ENCODE measurements at places on chromosomes 4 and X.

DNA sequence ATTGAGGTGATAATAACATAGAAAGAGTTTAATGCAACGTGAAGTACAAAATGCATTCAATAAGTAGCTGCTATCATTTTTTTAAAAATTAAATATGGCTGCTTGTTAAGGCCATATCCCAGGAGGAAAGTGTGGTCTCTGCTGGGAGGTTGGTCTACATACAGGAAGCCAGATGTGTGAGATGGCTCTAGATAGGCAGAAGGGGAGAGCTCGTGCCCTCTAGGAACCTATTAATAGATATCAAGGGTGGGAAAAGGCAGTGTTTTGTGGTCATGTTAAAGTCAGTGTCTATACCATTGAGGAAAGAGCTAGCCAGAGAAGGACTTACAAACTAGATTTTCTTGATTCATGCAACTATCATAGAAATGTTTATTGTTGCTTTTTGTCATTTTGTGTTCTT, 140.5 kb downstream of the KLHL8 start:
- DNase-seq, result no peak

- no peak for DNase-seq
Measured at GRCh38 chrX:11420851-11421250, 127.6 kb downstream of the AMELX start.

DNA sequence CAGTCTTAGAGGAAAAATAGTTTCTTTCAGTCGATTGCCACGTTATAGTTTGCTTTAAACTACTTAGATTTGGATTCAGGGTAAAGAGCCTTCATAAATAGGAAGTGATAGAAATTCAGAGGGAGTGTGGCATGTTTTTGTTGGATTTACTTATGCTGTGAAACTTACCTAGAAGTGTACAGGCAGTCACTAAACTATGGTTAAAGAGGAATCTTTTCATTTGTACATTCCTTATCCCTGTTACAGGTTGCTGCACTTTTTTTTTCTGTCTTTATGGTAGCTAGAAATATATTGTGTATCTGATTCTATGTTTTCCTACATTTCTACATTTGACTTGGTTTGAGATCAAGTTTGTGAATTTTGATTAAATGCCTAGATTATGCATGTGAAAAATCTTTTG, 19.1 kb downstream of the WWC2 start:
- DNase-seq, result no peak

GRCh38 chrX:125507119-125507518, 187.4 kb downstream of the TEX13C start:
- no peak for DNase-seq

- DNase-seq, result no peak
Measured at GRCh38 chr4:56626963-56627362, 54.1 kb downstream of the HOPX start.

DNA sequence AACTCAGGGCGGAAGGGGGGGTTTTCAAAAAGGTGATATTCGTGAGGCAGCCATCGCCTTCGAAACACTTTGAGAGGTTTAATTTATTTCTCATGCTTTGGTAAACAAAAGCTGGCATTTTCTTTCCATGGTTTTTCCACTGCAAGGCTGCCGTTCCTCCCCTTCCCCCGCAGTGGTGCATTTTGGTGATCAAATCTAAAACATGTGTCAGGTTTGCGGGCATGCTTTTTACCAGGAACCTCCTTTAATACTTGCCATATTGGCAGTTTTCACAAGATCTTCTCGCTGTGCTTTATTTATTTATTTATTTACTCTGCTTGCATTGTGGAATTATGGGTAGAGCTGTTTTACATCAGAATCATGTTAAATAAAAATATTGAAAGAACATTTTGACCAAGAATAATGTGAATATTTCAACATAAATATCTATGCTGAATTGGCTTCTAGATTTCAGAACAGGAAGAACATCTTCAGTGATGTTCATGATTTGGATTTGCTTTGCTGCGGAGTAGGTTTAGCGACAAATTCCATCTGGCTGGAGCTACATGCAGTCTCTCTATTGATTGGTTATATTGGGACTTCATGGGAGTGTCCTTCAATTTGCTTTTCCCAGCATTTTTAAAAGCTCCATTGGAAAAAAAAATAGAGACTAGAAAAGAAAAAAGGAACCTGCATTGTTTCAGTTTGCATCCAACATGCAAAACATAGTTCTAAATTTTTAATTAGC, 54.4 kb downstream of the STOX2 start:
- no peak for DNase-seq

DNA sequence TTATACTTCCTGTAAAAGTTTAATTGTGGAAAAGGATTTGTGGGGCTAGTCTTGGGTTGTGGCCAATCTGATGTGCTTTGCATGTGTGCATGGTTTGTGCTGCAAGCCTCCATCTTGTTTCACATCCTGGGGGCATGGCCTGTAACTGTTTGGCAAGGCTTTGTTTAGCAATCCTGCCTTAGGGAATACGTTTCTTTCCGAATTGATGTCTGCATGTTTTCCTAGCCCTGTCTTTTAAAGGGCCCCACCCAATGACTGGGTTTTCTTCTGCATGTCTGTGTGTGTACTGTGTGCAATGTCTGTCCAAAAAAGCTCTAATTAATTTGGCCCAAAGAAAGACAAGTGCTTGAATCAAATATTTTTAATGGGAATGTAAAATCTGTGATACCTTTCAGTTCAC, 74.6 kb upstream of the MID1IP1 start:
- no peak for DNase-seq

GRCh38 chr4:132955146-132955545, 193.9 kb upstream of the PCDH10 start:
- no peak for DNase-seq

DNA sequence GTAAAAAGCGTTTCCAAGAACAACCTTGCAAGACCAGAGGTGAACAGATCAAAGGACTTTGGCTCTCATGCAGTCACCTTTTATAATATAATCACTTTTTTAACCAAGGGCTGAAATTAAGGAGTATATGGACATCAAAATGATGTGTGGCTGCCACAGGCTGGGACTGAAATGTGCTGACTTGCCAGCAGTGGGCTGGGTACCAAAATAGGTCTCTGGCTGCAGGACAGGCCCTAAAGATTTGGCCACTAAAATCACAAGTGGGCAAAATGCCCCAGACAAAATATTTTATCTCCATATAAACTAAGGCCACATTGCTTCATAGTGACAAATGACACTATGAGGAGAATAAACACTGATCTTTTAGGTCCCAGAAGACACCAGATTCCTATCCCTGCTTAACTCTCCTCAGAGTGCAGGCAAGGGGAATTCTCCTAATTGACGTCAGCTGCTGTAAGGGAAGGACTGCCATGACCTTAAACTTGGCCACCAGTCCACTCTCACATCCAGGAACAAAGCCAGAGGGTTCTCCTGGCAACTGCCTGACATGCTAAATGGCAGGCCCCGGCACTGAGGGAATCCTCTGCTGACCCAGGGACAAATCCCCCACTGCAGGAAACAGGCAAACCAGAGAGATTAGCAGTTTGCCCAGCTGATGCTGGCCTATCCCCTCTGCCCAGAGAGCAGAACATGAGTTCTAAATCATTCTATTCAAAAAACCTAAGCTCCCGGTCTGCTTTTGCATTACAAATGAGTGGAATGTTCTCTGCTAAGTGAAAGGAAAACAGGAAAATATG, 155.8 kb downstream of the PPP3CA start:
- DNase-seq, result peak; percentile 96

DNA sequence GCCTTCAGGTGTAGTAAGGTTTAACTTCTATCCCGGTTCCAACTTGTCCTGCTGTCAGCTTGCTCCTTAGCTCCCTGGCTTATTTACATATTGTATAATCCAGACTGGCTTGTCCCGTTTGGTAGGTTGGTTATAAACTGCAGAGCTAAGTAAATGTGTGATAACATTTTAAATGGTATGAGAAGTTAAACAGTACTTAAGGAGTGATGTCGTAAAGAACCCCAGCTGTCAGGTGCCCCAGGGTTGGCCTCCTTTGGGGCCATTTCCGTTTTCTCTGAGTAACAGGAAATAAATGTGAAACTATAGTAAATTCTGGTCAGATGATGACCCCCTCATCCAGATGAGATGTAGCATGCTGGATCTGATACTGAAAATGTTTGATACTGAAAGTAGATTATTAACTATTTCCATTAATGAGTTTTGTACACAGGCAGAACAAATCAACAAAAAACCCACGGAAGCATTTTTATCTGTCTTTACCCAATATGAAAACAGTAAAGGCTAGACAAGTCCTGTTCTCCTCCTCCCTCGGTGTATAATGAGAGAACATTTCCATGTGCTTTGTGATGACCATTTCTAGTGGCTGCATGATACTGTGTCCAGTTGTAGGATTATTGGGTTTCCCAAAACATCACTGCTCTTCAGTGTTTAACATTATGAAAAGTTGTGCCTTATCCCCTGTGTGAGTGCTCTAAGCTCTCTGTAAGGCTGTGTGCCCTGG, 22.4 kb downstream of the GAB1 start:
- DNase-seq, result peak; percentile 78

DNA sequence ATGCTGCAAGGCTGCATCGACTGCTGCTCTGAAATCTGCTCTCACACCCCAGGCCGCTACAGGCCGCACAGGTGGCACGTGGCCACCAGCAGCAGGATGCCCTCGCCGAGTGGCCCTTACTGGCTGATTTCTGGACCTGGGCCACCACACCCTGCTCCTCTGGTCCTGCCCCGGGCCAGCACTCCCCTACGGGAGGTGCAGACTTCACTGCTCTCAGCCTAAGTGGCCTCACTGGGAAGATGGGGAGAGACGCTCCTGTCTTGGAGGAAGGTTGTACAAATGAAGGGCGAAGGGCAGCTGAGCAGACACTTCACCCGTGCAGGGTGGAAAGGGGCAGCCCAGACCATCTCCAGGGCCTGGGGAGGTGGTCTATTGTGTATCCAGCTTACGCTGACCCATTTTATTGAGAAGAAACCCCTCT, 72.5 kb downstream of the ACOX3 start:
- no peak for DNase-seq

- no peak for DNase-seq
Measured at GRCh38 chr4:6154875-6155274, 45.5 kb downstream of the JAKMIP1 start.

- DNase-seq, result no peak
Measured at GRCh38 chr4:14125375-14126129, 498.0 kb upstream of the BOD1L1 start.

DNA sequence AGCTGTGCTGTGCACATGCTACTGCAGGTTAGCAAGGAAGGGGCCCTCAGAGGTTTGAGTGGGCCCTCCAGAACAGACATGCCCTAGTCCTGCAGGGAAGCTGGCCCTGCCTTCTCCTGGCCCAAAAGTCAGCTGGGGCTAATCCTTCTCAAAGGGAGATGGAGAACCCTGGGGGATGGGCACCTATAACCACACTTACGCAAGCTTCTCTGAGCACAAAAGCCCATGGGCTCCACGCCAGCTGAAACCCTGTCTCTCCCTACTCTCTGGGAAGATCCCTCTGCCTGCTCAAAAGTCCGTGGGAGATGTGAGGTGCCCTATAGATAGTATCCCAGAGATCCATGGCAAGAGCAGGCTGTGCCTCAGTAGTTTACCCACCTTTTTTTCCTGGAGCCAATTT, 58.9 kb upstream of the DKK2 start:
- no peak for DNase-seq

- no peak for DNase-seq
Measured at GRCh38 chrX:68532831-68533533, 34.1 kb downstream of the YIPF6 start.

DNA sequence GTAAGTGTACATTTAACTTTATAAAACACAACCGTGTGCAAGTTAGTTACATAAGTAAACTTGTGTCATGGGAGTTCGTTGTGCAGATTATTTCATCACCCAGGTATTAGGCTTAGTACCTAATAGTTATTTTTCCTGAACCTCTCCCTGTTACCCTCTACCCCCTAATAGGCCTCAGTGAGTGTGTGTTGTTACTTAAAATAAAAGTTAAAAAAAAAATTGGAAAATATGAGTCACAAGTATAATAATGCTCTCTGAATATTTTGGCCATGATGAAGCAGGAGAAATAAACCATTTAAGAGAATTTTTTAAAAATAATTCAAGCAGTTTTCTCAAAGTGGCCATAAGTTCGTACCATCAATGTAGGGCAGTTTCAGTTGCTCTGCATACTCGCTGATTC, 105.1 kb upstream of the GRID2 start:
- no peak for DNase-seq

- DNase-seq, result no peak
Measured at GRCh38 chrX:68851082-68851481, 22.3 kb downstream of the EFNB1 start.

- DNase-seq, result no peak
Measured at GRCh38 chr4:84529169-84529751, 30.2 kb upstream of the NKX6-1 start.

DNA sequence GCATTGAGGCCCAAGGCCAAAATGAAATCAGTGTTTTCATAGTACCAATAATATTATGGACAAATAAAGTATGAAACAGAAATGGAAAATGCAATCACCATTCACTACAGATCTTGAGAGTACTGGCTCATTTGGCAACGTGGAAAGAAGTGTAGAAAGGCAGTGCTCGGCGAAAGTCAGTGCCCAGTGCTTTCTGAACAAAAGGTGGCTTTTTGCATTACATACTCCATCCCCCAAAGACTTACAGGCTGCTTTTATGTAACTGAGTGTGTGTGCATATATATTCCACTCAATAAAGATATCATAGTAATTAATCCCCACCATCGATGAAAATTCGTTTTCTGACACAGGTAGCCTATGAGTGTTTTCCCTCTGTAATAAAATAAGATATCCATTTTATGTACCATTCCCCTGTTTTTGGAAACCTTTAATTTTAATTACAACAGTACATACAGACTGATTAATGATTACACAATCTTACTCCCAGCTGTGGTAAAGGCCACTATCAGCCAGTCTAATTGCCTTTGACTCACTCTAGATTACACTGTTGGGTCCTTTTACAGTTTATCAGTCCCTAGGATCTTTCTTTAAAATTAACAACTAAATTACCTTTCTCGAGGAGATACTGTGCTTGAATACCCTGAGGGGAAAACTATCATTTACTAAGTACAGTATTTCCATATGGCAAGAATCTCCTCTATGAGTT, 65.9 kb downstream of the MAD2L1 start:
- DNase-seq, result no peak

GRCh38 chr4:183374950-183375555, 52.8 kb upstream of the CLDN24 start:
- no peak for DNase-seq

DNA sequence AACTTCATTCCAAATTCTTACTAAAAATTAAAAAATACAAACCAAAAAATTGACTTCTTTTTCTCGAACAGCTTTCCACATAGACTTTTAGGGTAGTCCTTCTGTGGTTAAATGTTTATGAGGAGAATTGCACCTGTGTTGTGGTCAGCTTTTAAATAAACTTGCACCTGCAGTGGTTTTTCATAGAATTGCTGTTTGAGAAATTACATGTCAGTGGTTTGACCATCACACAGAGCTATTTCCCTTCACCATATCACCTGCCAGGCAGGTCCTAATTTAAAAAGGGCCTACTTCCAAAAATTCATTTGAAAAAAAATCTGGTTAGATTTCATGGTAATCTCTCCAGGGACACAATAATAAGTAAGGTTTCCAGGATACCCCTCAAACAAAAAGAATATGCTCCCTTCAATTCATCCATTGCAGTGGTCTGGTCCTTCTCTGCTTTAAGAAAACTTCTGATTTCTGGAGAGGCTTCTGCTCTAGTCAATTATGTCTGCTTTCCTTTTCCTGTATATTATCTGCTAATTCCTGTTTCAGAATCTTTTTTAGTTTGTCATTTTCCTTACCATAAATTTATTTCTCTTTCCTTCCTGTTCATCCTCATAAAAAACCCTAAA, 9.8 kb upstream of the UTP3 start:
- DNase-seq, result no peak

Measured in pulmonary artery endothelial cell (primary cell).